Stimulated activated CD8-positive, alpha-beta memory T cell treated with anti-CD3 and anti-CD28 coated beads, Interleukin-4, amount 100 ng/mL, for 4 hours (primary cell): ENCODE measurements at places on chromosomes 12 and 14.

DNA sequence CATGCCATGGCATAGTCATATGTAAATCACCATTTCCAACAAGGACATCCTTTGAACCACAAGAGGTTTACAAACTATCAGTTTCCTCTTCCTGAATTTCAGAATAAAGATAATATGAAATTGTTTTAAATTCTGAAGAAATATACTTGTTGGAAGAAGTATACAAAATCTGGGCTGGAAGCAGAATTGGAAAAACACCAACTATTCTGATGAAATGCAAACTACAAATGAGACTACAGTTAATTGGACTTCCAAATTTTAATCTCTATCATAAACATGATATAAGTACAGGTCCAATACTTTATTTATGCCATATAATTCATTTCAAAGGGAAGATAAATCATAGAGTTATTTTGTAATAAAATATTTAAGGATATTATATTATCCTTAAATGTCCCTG, 80.1 kb downstream of the NOVA1 start:
- DNase-seq: no peak

DNA sequence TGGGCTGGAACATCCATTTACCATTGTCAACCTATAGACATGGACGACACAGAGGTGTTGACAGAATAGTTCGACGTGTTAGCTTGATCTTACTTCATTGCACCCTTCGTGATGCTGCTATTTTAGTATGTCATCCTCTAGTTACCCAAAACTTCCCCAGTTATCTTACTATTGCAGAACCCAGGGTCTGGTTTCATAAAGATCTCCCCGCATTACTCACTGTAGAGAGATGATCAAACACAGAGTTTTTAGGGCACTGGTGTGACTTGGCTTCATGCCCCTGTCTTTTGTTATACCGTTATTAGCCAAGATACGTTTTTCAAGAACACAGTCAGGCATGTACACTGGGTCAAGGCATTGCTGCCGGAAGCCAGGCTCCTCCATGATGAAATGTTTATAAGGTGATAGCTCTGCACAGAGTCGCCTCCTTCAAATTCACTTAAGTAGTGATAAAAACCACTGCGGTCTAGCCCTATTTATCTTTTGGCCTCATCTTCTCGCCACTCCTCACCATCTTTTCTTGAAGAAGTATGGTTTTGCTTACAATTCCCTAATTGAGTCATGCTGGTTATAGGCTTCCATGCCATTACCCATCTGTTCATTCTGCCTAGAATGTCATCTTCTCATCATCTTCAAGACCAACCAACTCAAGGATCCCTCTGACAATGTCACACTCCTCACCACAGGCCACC, 1127.9 kb downstream of the VRK1 start:
- no peak for DNase-seq

GRCh38 chr12:19036673-19037357, 92.7 kb upstream of the PLEKHA5 start:
- DNase-seq: no peak

DNA sequence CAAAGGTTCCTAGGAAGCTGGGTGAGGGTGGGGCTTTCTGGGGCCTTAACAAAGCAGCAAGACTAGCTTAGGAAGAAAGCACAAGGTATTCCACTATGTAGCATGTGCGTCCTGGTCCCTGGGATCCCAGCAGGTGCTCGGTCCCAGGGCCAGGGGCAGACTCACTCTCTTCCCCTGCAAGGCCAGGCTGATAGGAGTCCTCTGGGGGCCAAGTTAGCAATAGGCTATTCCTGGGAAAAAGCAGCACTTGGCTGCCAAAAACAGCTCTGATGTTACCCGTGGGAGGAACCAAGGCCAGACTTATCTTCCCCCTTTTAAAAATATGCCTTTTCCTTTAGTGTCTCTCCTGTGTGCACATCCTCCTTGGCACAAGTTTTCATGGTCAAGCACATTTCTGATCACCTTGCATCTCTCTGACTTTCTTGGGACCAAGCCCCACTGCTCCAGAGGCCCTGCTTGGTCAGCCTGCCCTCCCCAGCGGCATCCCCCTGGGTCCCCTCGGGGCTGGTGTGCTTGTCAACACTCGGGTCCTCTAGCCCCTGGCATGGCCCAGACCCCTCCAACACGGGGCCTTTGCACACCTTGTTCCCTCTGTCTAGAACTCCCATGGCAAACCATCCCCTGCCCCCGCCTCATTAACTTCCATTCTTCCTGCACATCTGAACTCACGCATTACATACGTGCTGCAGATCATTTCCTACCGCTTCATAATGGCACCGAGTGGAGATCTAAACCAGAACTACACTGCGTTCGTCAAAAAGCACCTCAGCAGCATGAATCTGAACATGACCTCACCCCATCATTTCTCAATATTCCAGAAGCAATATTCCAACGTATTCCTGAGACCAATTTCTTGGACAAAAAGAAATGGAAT, 21.9 kb downstream of the CCDC92 start:
- no peak for DNase-seq

- DNase-seq: no peak
Measured at GRCh38 chr12:1840981-1841425, 20.6 kb downstream of the LRTM2 start.

DNA sequence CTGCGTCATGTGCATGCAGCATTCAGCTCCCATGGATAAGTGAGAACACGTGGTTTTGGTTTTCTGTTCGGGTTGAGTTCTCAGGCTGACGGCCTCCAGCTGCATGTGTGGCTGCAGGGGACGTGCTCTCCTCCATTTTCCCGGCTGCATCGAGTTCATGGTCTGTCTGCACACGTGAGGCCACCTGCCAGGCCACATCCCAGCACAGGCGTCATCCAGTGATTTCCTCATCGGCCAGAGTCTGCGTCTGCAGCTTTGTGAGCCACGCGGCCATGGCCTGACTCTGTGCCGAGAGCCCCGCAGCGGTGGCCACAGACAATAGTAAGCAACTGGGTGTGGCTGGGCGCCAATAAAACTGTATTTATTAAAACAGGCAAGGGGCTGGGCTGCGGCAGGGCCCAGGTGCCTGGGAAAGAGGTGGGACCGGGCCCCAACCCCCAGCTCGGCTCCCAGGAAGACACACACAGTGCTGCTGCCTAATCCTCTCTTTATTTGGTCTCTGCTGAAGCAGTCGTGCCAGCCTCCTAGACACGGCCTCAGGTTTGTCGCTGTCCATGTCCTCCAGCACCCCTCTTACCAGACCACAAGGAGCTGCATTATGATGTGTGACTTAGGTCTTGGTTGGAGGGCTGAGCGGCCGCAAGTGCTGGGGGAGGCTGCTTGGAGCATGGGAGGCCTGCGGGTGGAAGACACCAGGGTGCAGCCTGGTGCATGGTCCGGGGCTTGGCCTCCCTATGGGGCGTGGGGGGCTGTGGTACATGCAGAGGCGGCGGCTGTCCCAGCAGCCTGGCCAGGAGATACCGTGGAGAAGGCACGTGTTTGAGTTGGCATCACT, 52.0 kb downstream of the NOC4L start:
- DNase-seq: no peak

DNA sequence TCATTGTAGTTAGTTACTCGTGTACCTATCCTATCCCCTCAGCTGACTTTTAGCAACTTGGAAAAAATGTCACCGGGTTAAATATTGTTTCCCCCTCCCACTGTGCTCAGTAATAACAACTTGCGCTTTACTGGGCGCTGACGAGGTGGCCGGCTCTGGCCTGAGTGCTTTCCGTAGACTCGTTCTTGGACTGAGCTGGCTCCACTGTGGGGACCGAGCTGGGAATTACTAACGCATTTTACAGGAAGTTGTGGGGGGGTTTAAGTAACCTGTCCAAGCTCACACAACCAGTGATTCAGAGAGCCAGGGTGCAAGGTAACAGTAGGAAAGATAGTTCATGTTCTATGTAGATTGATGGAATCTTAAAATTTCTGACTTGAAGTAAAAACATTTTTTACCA, 82.5 kb upstream of the KICS2 start:
- DNase-seq: no peak

DNA sequence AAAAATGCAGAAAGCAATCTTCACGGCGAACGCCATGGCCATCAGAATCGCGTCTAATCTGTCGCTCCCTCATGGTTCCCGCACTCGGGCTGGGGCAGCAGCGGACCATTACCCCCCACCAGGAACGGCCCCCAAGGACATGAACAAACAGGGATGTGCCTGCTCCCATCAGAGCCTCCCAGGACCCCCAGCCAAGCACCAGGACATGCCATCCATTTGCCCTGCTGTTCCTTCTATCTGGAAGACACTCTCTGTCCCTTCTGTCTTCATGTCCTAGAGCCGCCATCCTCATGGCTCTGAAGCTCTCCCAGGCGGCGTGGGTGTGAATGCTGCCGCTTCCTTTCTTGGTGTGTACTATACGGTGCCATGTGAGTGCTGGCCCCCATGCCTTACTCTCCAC, 371.8 kb downstream of the BCL11B start:
- no peak for DNase-seq

GRCh38 chr12:6688543-6688998, 604 bp downstream of the ZNF384 start:
- peak; percentile 73 for DNase-seq

DNA sequence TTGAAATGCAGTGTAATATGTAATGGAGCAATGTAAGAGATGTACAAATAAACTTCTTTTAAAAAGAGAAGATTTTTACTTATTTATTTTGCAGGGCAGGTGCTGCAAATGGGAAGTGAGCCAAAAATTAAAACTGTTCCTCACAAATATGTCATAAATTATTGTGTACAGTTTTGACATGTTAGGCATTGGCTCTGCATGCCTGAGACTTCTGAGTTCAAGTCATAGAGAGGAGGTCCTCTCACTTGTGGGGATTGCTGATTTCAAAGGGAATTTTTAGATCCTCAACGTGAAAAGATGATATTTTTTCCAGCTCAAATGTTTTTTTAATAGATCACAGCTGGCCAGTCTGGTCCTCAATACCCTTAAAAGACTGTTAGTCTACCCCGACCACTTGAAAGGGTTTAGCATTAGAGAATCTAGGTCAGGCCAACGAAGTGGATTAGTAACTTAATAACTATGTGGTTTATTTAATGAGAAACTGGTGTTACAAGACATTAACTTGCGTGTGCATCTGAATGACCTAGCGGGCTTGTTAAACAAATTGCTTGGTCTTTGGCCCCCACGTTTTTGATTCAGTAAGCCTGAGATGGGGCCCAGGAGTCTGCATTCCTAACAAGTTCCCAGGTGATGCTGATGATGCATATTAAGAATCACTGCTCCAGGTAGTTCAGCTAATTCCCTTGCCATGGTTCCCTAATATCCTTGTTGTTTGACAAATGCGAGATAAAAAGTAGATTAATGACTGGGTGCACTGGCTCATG, 30.9 kb upstream of the WDR89 start:
- DNase-seq: no peak

- no peak for DNase-seq
Measured at GRCh38 chr14:93707475-93707874, 80.8 kb downstream of the PRIMA1 start.

DNA sequence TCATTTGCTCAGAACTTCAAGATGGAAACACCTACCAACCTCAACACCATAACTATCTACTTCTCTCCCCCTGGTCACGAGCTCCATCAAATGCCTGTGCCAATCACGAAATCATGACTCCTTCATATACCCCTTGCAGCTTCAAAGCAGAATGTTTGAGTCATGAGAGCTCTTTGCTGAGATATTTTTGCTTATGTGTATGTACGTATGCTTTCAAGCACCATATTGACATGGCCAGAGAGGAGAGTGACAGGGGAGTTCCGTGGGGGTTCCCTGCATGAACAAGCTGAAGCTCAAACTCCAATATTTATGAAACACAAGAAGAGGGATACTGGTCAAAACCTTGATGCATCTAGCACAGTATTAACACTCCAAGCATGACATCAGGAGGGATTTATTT, 374.4 kb downstream of the DPF3 start:
- DNase-seq: no peak

DNA sequence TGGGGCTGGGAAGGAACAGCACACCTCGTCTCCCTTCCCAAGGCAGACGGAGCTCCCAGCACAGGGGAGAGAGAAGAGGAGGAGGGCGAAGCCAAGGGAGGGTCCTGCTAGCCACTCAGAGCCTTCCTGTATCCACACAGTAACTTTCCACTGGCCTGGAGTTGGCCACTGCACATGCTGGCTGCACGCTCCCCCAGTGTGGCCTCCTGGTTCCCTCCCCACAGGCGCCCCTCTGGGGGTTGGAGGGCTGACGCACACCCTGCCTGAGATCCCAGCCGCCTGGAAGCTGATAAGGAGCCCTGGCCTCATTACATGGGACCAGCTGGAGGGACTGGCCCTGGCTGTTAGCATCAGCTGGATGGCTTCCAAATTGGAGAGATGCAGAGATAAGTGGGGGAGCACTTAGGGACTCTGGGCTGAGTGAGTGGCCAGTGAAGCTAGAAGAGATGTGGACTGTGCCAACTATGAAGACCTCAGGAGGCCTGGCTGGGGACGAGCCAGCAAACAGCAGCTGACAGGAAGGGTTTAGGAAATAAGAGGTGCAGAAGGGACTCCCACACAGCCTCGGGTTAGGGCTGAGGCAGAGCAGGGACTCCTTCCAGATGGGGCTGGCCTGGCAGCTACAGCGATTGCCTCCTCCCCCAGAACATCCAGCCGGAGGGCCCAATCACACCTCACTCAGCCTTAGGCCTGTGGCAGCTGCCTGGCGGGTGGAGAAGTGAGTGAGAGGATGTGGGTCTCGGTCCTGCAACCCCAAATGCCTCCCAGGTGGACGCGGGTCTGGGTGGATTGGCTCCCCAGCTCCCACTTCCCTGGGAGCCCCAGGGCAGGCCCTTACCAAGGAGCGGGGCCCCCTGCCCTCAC, 26.3 kb upstream of the BCDIN3D start:
- DNase-seq: no peak

DNA sequence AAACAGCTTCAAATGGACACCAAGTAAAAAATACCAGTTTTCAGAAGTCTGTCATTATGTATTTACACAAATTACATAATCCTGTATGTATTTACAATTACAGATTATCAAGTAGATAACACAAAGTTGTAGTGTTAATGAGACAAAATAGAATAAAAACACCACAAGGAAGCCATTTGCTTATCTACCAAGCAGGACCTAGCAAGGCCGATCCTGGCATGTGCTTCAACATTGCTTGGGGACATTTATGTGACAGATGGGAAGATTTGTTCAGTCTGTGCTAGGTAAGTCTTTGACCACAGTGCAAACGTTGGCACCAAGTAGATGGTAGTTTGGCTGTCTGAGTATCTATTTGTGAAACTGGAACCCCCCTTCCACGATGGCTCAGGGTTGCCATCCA, 35.8 kb downstream of the BCAT1 start:
- no peak for DNase-seq

DNA sequence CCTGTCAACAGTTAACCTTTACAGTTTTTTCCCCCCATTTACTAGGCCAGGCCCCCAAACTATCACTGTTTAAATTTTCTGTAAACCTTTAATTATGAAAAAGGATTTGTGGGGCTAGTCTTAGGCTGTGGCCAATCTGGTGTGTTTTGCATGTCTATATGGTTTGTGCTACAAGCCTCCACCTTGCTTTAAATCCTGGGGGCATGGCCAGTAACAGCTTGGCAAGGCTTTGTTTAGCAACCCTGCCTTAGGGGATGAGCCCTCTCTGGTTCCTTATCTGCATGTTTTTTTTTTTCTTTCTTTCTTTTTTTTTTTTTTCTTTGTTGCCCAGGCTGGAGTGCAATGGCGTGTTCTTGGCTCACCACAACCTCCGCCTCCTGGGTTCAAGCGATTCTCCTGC, 102.7 kb downstream of the KCNMB4 start:
- no peak for DNase-seq
